CD4-positive, alpha-beta T cell treated with Interleukin-12 subunit alpha and Interleukin-12 subunit beta, for 1 hour (primary cell): ENCODE measurements at places on chromosomes 16 and 17.

DNA sequence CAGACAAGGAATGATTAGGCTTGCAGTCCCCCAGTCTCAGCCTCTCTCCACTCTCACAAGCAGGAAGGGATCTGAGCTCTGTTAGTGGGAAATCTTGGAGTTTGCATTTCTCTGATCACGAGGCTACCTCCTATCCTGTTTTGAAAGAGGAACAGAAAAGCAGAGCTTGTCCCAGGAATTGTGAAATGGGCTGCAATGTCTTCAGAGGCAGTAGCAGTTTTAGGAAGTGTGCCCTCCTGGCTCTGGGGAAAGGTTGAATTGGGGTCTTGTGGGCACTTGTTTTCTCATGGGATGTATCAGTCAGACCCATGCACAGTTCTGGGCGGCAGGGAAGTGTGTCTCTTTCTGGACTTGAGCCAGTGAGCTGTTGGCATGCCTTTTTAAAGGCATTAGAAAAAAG is 22.8 kb downstream of the NUP85 start:
- no peak for DNase-seq

GRCh38 chr17:81179220-81179619 is 13.2 kb upstream of the AATK start:
- DNase-seq, result no peak

GRCh38 chr17:4156750-4157381 is 13.9 kb downstream of the CYB5D2 start:
- DNase-seq, result no peak

DNA sequence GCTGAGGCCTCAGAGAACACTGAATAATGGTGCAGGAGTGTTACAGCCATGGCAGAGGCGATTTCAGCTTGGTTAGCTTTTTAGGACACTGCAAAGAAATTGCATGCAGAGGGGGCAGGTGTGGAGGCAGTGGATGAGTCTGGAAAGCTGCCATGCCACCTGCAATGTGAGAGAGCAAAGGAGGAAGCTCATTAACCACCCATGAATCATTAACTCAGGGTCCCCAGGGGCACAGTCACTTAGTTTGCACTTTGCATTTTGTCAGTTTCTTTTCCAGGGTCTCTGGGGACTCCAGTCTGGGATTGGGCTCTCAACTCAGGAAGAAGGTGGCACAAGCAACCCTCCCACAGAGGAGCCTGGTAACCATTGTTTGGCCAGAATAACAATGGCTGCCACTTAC is 132.9 kb downstream of the USP31 start:
- DNase-seq, result no peak

- no peak for DNase-seq
These were observed 94.1 kb downstream of the PLCG2 start for GRCh38 chr16:81873206-81873605.

DNA sequence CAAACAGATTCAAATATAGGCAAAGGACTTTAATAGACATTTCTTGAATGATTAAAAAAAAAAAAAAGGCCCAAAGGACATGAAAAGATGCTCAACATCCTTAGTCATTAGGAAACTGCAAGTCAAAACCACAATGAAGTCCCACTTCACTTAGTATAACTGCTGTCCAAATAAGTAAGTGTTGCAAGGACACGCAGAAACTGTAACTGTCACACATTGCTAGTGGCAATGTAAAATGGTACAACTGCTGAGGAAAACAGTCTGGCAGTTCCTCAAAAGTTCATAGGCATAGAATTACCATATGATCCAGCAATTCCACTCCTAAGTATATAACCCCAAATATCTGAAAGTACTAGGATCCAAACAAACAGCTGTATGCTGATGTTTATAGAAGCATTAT is 112.7 kb downstream of the BRIP1 start:
- DNase-seq, result no peak

GRCh38 chr17:13113821-13114525 is 96.1 kb upstream of the ELAC2 start:
- no peak for DNase-seq

DNA sequence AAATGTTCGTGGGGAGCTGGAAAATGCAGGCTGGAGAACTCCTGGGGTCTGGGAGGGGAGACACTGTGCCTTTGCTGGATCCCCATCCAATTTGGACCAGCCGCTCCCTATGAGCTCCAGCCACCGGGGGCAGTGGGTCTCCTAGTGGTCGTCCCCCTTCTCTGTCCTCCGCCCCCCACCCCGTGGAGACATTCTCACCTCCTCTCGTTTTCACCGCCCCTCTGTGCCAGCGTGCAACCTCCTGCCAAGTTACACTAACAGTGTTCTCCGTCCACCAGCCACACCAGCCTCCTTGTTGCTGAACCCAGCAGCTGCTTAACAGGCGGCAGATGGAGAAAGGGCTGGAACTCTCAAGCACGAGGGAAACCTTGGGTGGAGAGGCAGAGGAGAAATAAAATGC is 67.4 kb upstream of the SOX9 start:
- DNase-seq, result no peak

- no peak for DNase-seq
These were observed 191.1 kb downstream of the MAP2K6 start for GRCh38 chr17:69605571-69605970.

- DNase-seq, result no peak
These were observed 70.1 kb downstream of the CMIP start for GRCh38 chr16:81514568-81515258.

DNA sequence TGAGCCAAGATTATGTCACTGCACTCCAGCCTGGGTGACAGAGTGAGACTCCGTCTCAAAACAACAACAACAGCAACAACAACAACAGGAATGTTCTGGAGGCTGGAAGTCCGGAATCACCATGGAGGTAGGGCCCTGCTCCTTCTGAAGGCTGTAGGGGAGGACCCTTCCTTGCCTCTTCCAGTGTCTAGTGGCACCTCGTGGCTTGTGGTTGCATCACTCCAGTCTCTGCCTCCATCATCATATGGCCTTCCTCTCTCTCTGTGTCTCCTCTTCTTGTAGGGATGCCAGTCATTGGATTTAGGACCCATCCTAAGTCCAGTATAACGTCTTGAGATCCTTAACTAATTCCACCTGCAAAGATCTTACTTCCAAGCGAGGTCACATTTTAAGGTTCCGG is 14.0 kb downstream of the NAGPA start:
- no peak for DNase-seq

- no peak for DNase-seq
These were observed 72.6 kb downstream of the CLEC16A start for GRCh38 chr16:11016993-11017392.

GRCh38 chr17:14311981-14312380 is 11.1 kb downstream of the HS3ST3B1 start:
- DNase-seq, result no peak

DNA sequence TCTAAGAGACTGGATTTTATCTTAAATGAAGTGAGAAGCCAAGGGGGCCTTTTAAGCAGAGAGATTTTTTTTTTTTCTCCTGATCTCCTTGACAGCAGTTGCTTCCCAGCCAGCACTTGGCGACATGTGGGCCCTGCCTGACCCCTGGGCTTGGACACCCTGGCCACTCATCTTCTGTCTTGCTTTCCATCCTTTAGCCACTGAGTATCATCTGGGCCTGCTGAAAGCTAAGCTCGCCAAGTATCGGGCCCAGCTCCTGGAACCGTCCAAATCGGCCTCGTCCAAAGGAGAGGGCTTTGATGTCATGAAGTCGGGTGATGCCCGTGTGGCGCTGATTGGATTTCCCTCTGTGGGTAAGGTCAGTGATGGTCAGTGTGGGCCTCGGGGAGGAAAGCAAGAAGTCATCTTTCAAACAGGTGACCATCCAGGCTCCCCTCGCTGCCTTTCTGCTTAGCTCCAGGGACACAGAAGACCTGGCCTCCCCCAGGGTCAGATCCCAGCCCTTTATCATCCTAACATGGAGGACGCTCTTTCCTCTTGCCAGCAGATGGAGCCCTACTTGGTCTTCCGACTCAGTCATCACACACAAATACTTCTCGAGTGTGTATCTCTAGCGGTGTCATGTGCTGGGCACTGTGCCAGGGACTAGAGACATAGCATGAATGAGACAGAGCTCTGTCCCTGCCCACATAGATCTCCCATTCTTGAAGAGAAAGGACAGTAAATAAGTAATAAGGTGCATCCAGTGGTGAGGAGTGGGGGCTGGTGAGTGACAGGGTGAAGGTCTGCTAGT is 6.1 kb downstream of the DRG2 start:
- no peak for DNase-seq
